NCI-H82 (cell line): ENCODE measurements at places on chromosomes 4 and X.

DNA sequence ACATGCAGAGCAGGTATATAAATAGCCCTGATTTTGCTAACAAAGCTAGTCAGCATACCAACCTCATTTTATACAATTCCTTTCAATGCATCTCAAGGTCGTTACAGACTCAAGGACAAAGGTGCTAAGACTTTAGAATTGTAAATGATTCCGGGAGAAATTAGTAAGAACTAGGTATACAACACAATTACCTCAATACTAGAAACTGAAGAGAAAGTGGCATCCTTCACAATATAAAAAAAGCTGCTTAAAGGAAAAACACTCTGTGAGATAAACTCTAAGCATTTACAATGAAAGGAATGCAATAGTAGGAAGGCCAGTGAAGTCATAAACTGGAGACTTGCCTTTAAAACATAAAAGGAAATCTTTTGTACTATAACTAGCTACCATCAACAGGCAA, 11.9 kb downstream of the TNMD start:
- DNase-seq: no peak

GRCh38 chr4:67366311-67366861, 178.9 kb downstream of the CENPC start:
- DNase-seq: peak; percentile 13

DNA sequence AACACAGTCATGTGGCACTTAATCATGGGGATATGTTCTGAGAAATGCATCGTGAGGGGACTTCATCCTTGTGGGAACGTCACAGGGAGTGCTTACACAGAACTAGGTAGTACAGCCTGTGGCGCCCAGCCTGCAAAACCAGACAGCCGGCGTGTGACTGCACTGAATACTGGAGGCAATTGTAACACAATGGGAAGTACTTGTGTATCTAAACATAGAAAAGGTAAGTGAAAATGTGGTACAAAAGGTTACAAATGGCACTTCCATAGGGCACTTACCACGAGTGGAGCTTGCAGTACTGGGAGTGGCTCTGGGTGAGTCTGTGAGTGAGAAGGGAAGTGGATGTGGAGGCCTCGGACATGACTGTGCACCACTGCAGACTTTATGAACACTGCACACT, 5.2 kb downstream of the TLR3 start:
- no peak for DNase-seq

- no peak for DNase-seq
These were observed 33.4 kb downstream of the ARHGEF6 start for GRCh38 chrX:136747003-136747986.

DNA sequence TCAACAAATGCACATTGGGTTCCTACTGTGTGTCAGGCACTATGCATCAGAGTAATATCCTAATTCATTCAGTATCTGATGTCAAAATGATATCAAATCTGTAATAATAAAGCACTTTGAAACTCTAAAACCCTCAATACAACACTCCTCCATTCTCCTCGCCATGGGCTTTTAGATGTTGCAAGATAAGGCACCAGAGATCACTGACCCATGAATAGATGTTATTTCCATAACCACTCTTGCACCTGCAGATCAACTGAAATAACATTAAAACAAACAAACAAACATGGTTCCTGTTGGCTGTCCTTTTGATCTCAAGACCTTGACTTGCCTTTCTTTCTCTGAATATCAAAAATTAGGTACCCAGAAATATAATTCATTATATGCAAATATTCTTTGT, 100.2 kb downstream of the MAB21L2 start:
- no peak for DNase-seq

GRCh38 chr4:105236202-105236915, 89.7 kb downstream of the TET2 start:
- no peak for DNase-seq

GRCh38 chrX:74911494-74911893, 13.8 kb downstream of the NEXMIF start:
- no peak for DNase-seq

- DNase-seq: no peak
These were observed 27.5 kb downstream of the SULT1E1 start for GRCh38 chr4:69832326-69833030.

DNA sequence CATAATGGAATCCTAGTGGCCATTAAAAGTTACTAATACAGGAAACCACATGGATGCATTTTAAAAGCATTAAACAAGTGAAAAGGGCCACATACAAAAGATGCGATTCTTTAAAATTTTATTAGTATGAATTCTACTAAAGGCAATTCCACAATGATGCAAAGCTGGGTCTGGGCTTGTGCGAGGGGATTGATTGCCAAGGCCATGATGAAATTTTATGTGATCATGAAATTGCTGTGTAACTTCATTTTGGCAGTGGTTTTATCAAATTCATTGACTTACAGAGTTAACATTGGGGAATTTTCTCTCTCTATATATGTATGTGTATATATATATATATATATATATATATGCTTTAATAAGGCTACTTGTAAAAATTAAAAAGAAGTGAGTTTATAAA, 1142.5 kb upstream of the IGFBP7 start:
- DNase-seq: no peak

DNA sequence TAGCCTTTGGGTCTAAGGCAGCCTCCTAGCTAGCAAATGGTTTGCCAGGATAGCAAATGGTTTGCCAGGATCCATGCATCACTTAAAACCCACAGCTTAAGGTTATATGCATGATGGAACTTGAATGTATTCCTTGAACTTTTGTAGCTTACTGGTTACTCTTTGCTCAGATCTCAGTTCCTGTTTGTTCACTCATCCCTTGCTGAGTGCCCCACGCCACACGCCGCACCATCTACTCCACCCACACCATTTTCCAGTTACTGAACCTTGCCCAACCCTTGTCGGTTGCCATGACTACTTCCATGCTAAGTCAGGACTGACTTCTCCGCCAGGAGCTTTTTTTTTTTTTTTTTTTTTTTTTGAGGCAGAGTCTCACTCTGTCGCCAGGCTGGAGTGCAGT, 29.5 kb upstream of the XIAP start:
- no peak for DNase-seq

GRCh38 chrX:13177921-13178566, 133.6 kb upstream of the FAM9C start:
- DNase-seq: no peak

DNA sequence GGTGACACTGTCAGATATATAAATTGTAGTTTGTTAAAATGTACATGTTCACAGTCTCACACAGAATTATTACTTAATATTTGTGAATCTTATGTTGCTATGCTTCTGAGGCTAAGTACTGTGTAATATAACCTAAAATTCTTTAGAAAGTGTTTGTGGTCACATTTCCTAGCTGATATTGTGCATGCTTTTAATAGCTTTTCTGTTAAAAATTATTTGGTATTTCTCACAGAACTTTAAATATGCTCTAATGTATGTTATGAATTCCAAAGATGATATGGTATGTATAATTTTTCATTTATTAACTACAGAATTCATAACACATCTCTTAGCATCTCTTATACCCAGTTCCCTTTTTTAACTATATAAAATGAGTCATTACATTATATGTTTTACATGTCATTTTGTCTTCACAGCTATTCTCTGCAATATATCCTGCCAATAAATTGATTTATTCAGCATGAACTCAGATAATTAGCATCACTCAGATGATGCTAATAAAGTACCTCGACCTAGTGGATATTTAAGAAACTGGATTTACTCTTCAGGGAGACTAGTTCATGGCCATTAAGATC, 9.3 kb downstream of the PTPN13 start:
- no peak for DNase-seq

DNA sequence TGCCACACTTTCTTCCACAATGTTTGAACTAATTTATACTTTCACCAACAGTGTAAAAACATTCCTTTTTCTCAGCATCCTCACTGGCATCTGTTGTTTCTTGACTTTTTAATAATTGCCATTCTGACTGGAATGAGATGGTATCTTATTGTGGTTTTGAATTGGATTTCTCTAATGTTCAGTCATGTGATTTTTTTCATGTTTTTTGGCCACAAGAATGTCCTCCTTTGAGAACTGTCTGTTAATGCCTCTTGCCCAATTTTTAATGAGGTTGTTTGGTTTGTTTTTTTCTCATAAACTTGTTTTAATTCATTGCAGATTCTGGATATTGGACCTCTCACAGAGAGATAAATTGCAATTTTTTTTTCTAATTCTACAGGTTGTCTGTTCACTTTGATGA, 1195.2 kb downstream of the TECRL start:
- no peak for DNase-seq

DNA sequence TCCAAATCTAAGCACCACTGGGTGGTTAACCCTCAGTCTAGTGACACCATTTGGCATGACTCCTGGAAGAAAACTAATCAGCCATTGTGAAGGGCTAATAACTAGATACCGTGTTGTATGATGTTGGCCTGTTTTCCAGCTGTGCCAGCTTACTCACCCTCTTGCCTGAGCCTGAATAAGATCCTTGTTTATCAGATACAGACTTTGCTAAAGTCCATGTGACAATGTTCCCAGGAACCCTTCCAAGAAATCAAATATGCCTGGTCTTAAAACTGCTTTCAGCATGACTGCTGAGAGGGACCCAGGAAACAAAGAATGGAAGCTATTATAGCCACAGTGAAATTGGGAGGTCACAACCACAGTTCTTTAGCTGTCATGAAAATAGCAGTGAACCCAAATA, 640.8 kb upstream of the INTU start:
- no peak for DNase-seq

- no peak for DNase-seq
These were observed 8.0 kb downstream of the CETN2 start for GRCh38 chrX:152822383-152823086.

DNA sequence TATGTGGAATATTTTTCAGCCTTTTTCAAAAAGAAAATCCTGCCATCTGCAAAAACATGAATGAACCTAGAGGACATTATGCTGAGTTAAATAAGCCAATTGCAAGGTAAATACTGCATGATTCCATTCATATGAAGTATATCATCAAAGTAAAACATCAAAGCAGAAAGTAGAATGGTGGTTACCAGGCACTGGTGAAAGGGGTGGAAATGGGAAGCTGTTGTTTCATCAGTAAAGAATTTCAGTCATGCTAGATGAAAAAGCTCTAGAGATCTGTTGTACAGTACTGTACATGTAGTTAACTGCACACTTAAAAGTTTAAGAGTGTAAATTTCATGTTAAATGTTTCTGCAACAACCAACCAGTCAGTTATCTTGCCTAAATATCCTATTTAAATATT, 196.8 kb upstream of the ADGRL3 start:
- DNase-seq: no peak

DNA sequence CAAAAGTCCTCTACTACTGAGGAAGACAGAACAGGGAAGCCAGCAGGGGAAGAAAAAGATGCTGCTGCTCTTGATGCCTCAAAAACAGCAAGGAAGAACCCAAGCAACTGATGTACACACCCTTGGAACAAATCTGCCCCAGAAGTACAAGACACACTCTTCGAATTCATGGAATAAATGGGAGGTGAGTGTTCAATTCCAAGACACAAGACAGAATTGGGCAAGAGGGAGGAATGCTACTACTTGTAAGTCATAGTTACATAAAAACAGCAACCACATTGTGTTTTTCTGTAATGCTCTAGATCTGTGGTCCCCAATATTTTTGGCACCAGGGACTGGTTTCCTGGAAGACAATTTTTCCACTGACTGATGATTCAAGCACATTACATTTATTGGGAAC, 58.0 kb upstream of the H2AZ1 start:
- no peak for DNase-seq

GRCh38 chr4:97432551-97432950, 710.7 kb downstream of the STPG2 start:
- DNase-seq: no peak

DNA sequence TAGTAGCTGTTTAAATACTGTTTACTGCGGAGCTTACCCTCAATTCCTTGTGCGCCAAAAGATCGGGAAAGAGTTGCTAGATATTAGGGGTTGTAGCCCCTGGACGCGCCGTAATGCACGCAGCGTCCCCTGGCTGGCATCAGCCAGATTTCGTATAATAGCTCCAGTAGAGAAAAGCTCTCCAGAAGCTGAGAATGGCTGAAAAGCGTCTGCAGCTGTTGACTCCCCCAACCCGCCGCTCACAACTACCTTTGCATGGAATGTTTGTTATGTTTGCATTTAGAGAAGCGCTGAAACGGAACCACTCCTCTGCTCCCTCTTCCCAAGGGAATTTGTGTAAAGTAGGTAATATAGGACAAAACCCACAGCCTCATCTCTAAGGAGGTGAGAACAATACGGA, 3.7 kb downstream of the DOCK11 start:
- DNase-seq: no peak

GRCh38 chr4:76688619-76689144, 209.3 kb downstream of the SOWAHB start:
- no peak for DNase-seq
